Activated T-cell treated with anti-CD3 and anti-CD28 coated beads for 1 hour (primary cell): ENCODE measurements at places on chromosomes 1 and 21.

GRCh38 chr1:117644696-117645311, 39.0 kb downstream of the TENT5C start:
- no peak for DNase-seq

GRCh38 chr1:101346419-101346818, 109.6 kb downstream of the S1PR1 start:
- no peak for DNase-seq

- DNase-seq: no peak
These were observed 219.3 kb downstream of the PLPP3 start for GRCh38 chr1:56360021-56360420.

GRCh38 chr1:226318471-226318870, 9.5 kb upstream of the LIN9 start:
- no peak for DNase-seq
